ENCODE measurements at places on chromosomes 4 and X.

- DNase-seq = no peak
These were observed at the start of gene ZNF185 for GRCh38 chrX:152897222-152898131. Gene ZNF185 (plus strand): TSS chrX:152898067. CDS start chrX:152914490, 16,423 bp downstream.

- DNase-seq = no peak
These were observed 333.2 kb downstream of the ARHGAP10 start for GRCh38 chr4:148065075-148065474.

DNA sequence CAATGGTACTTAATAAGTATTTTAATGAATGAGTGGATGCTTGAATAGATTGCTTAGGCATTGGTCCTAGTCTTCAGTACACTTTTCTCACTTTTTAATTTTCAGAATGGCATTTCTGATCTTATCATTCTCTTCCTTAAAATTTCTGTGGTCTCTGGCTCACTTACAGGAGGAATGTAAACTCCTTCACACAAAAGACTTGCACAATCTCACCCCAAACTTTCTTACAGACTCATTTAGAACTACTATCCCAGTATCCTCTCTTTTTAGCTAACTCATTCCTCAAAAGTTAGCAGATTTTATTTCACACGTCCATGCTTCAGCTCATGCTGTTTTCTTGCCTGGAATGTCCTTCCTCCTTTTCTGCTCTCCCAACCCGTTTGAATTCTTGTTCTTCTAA is 350.1 kb downstream of the GRXCR1 start:
- DNase-seq = no peak

DNA sequence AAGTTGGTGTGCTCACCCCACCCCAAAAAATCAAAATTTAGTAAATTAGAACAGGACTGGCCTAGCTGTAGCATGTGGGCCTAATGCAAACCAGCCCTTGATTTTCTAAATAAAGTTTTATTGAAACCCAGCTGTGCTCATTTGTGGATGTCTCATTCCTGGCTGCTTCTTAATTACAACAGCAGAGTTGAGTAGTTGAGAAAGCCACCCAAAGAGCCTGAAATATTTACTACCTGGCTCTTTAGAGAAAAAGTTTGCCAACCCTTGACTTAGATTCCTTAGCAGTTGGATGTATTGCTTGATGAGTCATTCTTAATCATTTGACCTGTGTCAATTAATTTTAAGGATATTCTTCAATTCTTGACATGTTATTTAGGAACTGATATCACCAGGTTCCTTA is 168.3 kb upstream of the PUDP start:
- DNase-seq = no peak

- no peak for DNase-seq
These were observed 49.5 kb downstream of the STAP1 start for GRCh38 chr4:67608027-67608426.

DNA sequence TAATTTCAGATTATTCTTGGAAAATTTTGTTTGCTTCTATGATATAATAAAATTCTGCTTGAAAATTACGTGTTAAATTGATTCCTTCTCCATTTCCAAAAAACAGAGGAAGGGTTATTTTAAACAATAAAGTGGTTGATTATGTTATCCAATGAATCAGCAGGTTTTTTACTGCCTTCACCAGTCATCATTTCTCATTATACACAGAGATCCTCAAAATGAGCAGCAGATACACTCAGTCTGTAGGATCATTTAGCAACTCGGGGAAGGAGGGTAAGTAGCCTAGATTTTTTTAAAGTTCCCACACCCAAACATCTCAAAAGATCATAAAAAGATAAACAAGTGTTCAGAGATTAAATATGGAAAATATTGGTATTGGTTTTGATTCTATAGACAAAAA is 6.8 kb upstream of the TMEM144 start:
- DNase-seq = no peak
